Motor neuron (in vitro differentiated cells): ENCODE measurements at places on chromosomes 11 and 22. TPM values are rescaled to one million over a fixed set of nuclear protein-coding genes. Genes with fewer than 3 reads are reported as not detected.

Gene RTN3
- total RNA-seq = 116 and 136 TPM in 2 replicates

Gene PAK1
- 47.1 and 47.3 TPM in 2 replicates for total RNA-seq

Gene KLHL35
- 4.0 and 5.1 TPM in 2 replicates for total RNA-seq

Gene GPHA2
- 0.16 and 1.2 TPM in 2 replicates for total RNA-seq

- no peak for ATAC-seq
These were observed 881.3 kb downstream of the KCNA4 start for GRCh38 chr11:29135504-29135903.

GRCh38 chr22:25853501-25854284 is 111.7 kb downstream of the MYO18B start:
- no peak for ATAC-seq

DNA sequence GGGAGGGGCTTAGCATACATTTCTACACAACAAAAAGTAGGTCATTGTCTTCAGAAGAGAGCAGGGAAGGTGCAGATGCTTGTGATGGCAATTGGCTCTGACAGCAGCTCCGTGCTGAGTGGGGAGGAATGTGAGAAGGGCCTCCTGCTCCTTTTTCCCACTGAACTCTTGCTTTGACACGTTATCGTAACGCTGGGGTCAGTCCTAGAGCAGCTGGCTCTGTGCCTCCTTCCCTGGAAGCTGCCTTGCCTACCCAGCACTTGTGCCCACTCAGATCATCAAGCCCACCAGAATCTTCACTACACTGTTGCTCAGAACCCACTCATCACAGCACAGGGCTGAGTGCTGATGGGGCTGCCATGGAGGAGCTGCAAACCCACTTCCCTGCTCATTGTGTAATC is 14.9 kb upstream of the NAV2 start:
- ATAC-seq = no peak

GRCh38 chr11:73152861-73153483 is 10.9 kb upstream of the FCHSD2 start:
- ATAC-seq = no peak

GRCh38 chr11:8739309-8739793 is 56.8 kb downstream of the RPL27A start:
- no peak for ATAC-seq

- ATAC-seq = no peak
These were observed 32.7 kb upstream of the DAGLA start for GRCh38 chr11:61647529-61647928.

DNA sequence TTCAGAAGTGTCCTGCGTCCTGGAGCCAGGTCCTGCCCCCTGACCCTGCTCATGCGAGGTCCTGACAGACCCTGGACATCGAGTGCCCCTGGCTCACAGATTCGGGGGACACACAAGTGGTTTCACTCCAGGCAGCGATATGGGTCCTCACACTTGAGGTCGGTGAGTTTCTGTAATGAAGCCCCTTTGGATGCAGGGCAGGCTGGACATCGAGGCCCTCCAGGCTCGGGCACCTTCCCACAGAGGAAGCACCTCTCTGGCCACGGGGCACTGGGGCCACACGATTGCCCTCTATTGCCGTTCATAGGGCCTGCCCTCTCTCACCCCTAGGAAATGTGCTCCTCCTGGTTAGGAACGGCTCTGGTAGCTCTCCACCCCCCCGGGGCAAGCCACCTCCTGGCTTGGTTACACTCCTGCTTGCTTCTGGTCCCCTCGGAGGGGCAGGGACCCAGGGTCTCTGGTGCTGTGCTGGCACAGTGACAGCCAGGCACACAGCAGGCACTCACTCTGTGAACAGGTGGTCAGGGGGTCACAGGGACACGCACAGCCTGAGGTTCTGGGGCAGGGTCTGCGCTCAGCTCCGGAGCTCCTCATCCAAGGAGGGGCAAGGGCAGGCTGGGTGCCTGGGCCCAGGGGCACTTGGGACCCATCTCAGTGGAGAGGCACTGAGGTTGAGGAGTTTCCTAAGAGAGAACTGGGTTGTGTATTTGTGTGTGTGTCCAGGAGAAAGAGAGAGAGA is 907.7 kb downstream of the BRD1 start:
- no peak for ATAC-seq

GRCh38 chr11:20605602-20606091 is 6.2 kb downstream of the SLC6A5 start:
- ATAC-seq = no peak

DNA sequence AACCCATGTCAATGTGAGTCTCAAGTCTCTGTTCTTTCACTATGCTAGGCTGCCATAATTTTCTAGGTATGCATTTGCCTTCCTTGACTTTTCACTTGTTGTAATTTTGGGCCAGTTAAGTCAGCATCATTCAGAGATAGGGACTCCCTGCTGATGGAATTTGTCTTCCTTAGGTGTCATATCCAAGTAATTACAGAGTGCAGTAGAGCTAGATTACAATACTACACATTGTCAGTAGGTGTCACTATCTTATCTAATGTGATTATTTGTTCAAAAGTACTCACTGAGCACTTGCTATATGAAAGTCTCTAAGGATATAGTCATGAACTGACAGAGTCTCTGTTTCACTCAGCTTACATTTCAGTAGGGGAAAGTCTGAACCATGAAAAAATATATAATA is 25.0 kb upstream of the SYN3 start:
- ATAC-seq = peak; percentile 67

DNA sequence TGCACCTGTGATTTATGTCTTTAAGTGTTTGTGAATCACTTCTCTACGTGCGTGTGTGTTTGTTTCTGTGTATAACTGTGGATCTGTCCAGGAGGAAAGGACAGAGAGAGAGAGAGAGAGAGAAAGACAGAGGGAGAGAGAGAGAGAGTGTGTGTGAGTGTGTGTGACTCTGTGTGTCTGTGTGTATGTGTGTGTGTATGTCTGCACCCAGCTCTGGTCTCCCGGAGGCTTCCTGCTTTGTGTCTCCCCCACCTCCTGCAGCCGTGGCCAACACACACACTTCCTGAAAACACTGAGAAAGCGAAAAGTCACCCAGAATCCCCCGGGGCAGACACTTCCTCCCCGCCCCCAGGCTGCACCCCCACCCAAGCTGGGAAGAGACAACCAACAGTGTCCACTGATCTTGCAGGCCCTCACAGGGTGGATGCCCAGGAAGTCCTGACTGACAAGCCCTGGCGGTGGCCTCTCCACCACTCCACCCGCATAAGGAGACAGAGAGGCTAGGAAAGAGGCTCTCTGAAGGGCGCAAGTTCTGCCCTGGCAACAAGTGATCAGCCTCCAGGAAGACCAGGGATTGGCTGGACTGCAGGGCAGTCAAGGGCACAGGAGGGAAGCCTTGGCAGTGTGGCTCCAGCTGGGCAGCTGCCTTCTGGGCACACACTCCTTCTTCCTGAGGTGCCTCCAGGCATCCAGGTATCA is 30.0 kb downstream of the ARAP1 start:
- peak; percentile 88 for ATAC-seq

GRCh38 chr11:10604340-10604748 is 35.9 kb upstream of the LYVE1 start:
- ATAC-seq = no peak

GRCh38 chr11:1656061-1656441 is 26.5 kb downstream of the KRTAP5-5 start:
- ATAC-seq = no peak

DNA sequence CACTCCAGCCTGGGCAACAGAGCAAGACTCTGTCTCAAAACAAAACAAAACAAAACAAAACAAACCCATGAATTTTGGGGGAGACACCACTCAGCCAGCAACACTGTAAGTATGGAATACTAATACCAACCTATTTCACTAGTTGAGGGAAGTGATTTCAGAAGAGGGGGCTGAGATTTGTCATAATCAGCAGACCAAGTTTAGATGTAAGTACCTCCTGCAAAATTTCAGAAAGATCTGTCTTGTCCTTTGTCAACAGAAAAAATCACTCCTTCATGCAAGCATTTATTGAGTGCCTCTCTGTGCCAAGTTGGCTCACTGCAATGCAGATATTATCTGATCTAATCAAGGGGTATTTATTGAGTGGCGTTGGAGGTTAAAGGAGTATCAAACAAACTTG is 23.4 kb upstream of the ADA2 start:
- no peak for ATAC-seq

DNA sequence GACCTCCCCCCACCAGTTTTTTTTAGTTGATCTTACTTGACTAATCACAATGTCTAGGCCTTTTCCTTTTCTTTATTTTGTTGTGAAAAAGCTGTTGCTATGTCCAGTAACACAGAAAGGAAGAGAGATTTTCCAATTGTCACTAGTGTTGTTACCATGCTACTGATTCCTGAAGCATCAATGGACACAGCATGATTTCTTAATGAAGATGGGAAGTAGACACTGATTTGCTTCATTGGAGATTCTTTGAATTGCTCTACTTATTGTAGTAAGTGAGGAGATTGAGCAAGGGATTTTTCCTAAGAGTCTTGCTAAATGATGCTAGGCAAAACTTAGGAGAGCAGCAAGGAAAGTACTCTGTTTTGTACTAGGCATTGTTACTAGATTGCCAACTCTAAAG is 4.6 kb downstream of the AASDHPPT start:
- no peak for ATAC-seq

DNA sequence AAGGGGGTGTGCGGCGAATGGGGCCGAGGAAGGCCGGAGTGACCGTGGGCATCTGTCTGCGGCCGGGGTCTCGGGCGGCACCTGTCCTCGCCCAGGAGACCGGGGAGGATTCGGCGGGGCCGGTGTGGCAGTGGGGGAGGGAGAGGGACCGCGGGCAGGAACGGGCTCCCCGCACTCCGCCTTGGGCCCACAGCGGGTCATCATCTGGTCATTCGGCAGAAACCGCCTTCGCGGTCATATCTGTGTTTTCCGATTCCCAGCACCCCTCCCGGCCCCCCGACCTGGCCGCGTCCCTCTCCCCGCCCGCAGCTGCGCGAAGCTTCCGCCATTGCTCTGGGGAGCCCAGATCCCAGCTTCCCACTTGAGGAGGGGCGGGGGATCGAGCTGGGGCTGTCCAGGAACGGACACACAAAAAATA is 824 bp upstream of the CBX6 start:
- peak; percentile 48 for ATAC-seq

GRCh38 chr11:13983081-13983751 is 20.7 kb downstream of the SPON1 start:
- peak; percentile 70 for ATAC-seq

DNA sequence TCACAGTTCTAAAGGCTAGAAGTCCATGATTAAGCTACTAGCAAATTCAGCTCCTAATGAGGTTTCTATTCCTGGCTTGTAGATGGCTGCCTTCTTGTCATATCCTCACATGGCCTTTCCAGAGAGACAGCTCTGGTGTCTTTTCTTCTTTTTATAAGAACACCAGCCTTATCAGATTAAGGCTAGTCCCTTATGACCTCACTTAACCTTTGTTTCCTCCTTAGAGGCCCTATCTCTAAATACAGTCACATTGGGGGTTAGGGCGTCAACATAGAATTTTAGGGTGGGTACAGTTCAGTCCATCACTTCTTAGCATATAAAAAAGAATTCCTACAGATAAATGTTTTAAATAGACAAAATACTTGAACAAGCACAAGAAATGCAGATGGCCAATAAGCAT is 18.2 kb upstream of the CLPB start:
- no peak for ATAC-seq

- ATAC-seq = peak; percentile 40
These were observed 789 bp downstream of the SPECC1L start for GRCh38 chr22:24271386-24271854.

- ATAC-seq = no peak
These were observed 113.0 kb upstream of the CLMP start for GRCh38 chr11:123308077-123308476.
